MM.1S (cell line): ENCODE measurements at places on chromosomes 12 and 14.

- DNase-seq, result no peak
Measured at GRCh38 chr14:87304404-87304803, 688.6 kb downstream of the GALC start.

GRCh38 chr12:27332714-27333402, at the start of gene BMAL2:
BMAL2 (plus strand) TSS chr12:27332836; CDS start chr12:27333073, 237 bp downstream.
- DNase-seq, result peak; percentile 65

DNA sequence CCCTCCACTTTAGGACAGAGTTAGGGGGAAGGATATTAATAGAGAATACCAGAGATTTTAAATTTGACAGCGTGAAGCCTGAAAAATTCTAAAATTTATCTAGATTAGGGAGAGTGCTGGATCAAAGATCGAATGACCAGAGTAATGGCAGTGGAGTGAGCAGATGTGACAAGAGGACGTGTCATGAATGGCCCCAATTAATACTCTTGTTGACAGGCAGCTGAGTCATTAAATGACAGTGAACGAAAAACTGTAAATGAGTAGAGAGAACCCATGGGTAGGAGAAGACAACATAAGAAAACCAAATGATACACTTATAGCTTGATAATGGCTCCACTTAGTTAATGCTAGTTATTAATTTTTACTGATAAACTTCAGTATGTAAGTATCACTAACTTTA, 73.9 kb upstream of the PLEKHA5 start:
- no peak for DNase-seq

GRCh38 chr12:39102474-39103209, 197.3 kb upstream of the CPNE8 start:
- DNase-seq, result no peak

DNA sequence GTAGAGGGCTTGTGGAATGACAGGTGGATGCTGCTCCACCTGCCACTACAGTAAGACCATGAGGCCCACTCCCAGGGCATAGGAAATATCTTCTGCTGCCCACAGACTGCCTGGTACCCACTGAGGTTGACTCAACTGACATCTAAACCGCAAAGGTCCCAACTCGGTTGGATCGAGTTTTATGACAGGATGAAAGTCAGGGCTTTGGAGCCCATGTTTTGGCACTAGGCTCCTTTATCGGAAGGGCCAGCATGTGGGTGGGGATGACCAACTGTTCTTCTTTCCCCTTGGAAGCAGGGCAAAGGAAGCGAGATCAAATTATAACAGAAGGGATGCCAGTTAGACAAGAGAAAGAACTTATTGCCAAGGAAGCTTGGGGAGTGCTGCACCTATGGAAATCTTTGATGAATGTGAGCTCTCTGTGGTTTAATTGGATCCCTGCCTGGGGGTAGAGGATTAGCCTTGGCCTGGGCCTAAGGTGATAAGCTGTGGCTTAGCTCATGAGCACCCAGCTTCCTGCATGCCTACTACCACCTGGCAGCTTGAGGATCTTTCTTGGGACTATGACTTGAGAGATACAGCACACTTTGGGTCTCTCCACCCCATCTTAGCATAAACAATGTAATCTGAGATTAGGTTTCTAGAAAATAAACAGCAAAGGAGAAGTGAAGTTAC, 121.8 kb downstream of the KCNA5 start:
- DNase-seq, result no peak

DNA sequence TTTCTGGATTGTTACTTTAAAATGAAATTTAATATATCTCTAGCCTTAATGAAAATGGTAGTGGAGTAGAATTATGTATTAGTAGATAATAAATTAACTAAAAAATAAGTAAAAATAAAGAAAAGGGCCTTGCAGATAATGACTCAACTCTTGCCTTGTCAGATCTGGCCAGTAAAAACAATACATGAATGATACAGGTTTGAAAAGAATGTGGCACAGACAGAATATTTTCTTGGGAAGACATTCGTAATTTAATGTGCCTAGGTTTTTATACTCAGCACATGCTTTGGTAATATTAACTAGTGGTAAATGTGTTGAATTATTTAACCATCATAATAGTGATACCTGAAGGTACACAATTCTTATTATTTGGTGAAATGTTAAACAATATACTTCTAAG, 28.3 kb downstream of the ATF7IP start:
- DNase-seq, result no peak

- no peak for DNase-seq
Measured at GRCh38 chr14:20772650-20773049, 4.4 kb downstream of the EDDM3B start.

DNA sequence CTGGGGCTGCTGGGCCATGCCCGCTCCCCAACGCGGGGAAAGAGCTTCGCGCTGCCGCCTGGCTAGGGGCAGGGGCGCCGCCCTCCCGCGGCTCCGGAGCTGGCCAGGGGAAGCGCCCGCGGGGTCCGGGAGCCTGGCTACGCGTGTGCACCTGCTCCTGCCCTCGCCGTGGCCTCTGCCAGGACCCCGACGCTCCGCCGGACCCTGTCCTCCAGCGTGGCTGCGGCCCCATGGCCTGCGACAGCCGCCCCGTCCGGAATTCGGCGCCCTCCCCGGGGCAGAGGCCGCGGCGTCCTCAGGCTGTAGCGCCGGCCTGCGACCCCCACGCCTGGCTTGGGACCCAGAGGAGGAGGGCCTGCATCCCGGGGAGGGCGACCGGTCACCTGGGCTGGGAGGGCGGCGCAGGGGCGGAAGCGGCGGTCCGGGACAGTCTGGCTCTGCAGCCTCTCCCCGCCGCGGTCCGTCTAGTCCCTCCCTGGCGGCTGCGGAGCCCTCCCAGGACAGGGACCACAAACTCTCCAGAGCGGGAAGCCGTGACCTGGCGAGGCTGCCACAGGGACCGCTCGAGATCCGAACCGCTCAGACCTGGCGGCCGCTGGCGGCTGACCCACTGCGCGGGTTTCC, 85.6 kb downstream of the ALG10 start:
- DNase-seq, result no peak

GRCh38 chr12:57845478-57846284, 848 bp downstream of the CTDSP2 start:
- peak; percentile 62 for DNase-seq

GRCh38 chr12:117646520-117646919, 285.1 kb upstream of the NOS1 start:
- DNase-seq, result no peak

GRCh38 chr12:116427200-116427930, 131.8 kb upstream of the MAP1LC3B2 start:
- no peak for DNase-seq

- no peak for DNase-seq
Measured at GRCh38 chr12:46414591-46415268, 42.2 kb upstream of the SLC38A2 start.

- DNase-seq, result no peak
Measured at GRCh38 chr12:66288121-66288520, 14.2 kb upstream of the HELB start.

DNA sequence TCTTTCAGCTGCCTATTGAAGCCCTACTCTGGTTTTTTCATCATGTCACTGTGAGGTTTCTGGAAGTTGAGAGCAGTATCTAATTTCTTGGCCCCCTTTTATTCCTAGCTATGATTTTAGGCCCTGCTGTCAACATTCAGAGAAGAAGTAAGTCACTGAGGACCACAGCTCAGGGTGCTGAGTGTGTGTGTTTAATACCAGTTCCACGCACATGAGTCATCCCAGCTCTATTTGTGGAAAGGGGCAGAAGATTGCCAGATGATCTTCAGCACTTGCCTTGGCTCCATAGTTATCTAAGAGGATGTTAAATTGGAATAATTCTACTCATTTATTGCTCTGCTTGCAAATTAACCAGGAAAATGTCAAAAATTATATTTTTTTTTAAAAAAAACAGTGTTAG, 65.5 kb upstream of the SLC38A4 start:
- no peak for DNase-seq

DNA sequence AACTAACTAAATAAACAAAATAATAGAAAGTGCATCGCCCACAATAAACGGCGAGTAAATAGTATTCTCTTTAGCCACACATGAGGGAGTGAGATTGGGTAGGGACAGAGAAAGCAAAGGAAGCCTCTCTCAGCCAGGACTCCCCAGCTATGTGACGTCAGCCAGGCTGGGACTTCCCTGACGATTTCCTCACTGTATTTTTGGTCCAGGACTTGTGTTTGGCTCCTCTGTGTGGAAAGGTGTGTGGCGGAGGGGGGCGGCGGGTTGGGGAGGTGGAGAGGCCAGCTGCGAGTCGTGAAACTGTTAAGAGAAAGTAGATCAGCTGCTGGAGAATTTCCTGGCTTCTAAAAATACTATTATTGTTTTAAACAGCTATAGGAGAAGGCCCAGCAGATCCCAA, 1124.6 kb downstream of the AACS start:
- DNase-seq, result no peak

DNA sequence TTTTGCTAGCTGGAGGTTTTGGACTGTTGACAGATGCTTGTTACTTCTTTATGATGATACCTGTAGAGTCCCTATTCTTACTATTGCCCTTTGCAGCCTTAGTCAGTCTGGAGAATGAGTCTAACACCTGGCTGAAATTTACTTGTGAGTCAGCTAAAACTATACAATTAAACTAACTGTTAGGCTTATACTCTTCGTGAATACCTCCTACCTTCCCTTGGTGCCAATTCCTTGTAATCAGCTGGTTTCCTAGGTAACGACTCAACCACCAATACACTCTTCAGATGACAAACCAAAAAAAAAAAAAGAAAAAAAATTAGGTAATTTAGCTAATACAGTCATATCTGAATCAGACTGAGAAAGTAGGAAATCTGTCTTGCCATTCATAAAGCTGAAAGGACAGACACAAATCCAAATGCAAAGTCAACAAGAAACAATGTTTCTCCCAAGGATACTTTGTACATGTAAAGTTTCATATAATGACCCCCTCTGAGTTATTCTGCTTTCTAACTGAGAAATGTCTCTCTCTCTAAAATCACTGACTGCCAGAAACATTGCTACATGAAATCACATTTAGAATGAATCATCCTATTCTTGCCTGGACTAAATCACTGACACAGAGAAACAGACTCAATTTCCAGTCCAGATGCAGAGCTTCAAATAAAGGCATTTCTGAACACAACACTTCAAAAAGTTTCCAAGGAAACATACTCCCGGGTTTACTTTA, 56.5 kb upstream of the CDKL1 start:
- DNase-seq, result no peak

GRCh38 chr14:92794547-92794941, 439 bp downstream of the GOLGA5 start:
- DNase-seq, result no peak

DNA sequence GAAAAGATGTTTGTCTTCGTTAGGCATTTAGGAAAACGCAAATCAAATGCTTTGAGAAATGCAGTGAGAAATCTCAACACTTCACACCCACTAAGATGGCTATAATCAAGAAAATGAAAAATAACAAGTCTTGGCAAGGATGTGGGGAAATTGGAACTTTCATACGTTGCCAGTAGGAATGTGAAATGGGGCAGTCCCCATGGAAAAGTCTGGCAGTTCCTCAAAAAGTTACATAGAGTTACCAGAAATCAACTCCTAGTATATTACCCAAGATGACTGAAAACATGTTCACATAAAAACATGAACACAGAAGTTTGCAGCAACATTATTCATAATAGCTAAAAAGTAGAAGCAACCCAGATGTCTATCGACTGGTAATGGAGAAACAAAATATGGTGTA, 41.5 kb upstream of the LRTM2 start:
- DNase-seq, result no peak

GRCh38 chr12:11904124-11904523, 166.6 kb upstream of the BCL2L14 start:
- DNase-seq, result no peak

DNA sequence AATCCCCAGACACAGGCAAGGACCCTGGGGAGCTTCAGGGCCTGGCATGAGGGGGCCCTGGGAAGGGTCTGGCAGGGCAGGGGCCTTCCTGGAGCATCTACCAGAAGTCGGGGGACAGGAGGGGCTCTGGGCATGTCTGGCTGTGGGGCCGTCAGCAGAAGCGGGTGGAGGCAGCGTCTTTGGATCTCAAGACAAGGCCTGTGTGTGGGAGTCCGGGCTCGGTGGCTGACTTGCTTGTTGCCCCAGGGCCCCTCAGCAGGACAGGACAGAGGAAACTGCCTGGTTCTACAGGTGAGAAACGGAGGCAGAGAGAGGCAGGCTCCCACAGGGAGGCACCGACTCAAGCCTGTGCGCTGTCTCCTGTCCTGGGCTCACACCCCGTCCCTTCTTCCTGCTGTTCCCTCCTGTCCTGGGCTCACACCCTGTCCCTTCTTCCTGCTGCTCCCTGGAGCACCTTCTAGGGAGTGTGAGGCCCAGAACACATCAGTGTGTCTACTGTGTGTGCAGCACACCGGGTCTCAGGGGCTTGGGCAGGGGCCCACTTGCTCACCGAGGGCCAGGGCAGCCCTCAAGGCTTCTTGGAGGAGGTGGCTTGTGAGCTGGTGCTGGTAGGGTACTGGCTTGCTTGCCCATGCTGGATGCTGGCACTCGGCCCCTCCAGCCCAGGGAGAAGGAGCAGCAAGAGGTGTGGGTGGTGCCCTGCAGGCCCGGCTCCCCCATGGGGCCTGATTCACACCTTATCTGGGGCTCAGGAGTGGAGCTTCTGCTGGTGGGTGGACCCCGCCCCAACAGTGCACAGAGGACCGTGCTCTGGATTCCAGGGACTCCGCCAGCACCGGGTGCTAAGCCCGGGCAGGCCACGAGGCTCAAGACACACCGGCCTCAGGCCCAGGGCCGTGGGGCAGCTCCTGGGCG, 14.9 kb downstream of the ASPG start:
- DNase-seq, result no peak

DNA sequence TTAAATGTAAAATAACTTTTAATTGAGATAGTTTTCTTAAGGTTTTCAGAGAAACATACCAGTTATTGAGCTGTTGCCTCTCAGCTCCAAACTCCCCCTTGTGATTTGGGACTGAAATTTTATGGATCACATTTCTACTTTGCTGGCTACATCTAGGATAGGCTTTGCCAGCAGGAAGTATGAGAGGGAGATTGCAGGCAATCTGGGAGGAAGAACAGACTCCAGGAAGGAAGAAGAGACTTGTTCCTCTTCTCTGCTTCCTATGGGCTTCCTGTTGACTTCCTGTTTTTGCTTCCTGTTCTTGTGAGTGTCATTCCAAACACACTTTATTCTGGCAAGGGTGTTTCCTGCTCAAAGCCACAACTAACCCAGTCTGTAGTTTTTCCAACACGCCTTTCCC, 312.9 kb downstream of the ITPR2 start:
- no peak for DNase-seq
